Kidney epithelial cell (primary cell): ENCODE measurements at places on chromosomes 3 and 15. TPM values are rescaled to one million over a fixed set of nuclear protein-coding genes. Genes with fewer than 3 reads are reported as not detected.

Gene MTHFS
- total RNA-seq, result 17.8 and 36.5 TPM in 2 replicates

Gene EPHA3
- 0.04 and 0.07 TPM in 2 replicates for total RNA-seq

Gene TNFAIP8L3
- total RNA-seq, result 0.89 and 0.92 TPM in 2 replicates

Gene ALDH1A3
- total RNA-seq, result 208 and 210 TPM in 2 replicates

Gene CLRN1
- not detected in 2 replicates for total RNA-seq

Gene GP5
- total RNA-seq, result 0.07 and 0.42 TPM in 2 replicates

Gene P2RY13
- 0.13 TPM in 1 of 2 replicates, not detected in the other for total RNA-seq

Gene SPPL2A
- 91.7 and 138 TPM in 2 replicates for total RNA-seq
